A549 treated with CpdA at 1 μM for 4 hours (cell line): ENCODE measurements at places on chromosomes 5 and 9. TPM values are rescaled to one million over a fixed set of nuclear protein-coding genes. Genes with fewer than 3 reads are reported as not detected.

The GOLGA1 gene
- 9.7 to 12.3 TPM (median 11.0 TPM) in 5 replicates for total RNA-seq

The ADCY2 gene
- total RNA-seq: not detected in 5 replicates

The AFAP1L1 gene
- 4.4 to 6.3 TPM (median 5.5 TPM) in 5 replicates for total RNA-seq

The TLX3 gene
- total RNA-seq: not detected in 5 replicates

The SOX30 gene
- 0.05 to 0.07 TPM in 2 of 5 replicates, not detected in the others for total RNA-seq

The PTGDS gene
- 0.35 to 0.71 TPM (median 0.39 TPM) in 3 of 5 replicates, not detected in the others for total RNA-seq

The PLPP1 gene
- total RNA-seq: 28.6 to 35.1 TPM (median 33.8 TPM) in 5 replicates

The GFI1B gene
- total RNA-seq: 0.07 TPM in 1 of 5 replicates, not detected in the others

The PRLR gene
- total RNA-seq: 0.08 to 0.15 TPM (median 0.11 TPM) in 4 of 5 replicates, not detected in the other

The PPP2R2B gene
- total RNA-seq: 0.13 to 0.24 TPM (median 0.14 TPM) in 4 of 5 replicates, not detected in the other

The GNA14 gene
- total RNA-seq: not detected in 5 replicates

The RANBP3L gene
- total RNA-seq: not detected in 5 replicates

The LVRN gene
- total RNA-seq: 0.05 to 0.17 TPM (median 0.17 TPM) in 3 of 5 replicates, not detected in the others

The SLCO6A1 gene
- total RNA-seq: not detected in 5 replicates

The PCA3 gene
- not detected in 5 replicates for total RNA-seq

The FST gene
- total RNA-seq: 8.0 to 17.8 TPM (median 13.3 TPM) in 5 replicates

The TRIM14 gene
- 9.8 to 12.9 TPM (median 11.6 TPM) in 5 replicates for total RNA-seq

The NCS1 gene
- 34.8 to 55.3 TPM (median 51.4 TPM) in 5 replicates for total RNA-seq

The GALNT12 gene
- total RNA-seq: 2.7 to 5.6 TPM (median 4.6 TPM) in 5 replicates

The PLCXD3 gene
- 0.19 to 0.48 TPM (median 0.31 TPM) in 5 replicates for total RNA-seq

The C7 gene
- not detected in 5 replicates for total RNA-seq
